ENCODE measurements at places on chromosomes 5 and 9. TPM values are rescaled to one million over a fixed set of nuclear protein-coding genes. Genes with fewer than 3 reads are reported as not detected.

Gene KIF12
- total RNA-seq, result not detected

Gene SLC34A1
- total RNA-seq, result not detected

DNA sequence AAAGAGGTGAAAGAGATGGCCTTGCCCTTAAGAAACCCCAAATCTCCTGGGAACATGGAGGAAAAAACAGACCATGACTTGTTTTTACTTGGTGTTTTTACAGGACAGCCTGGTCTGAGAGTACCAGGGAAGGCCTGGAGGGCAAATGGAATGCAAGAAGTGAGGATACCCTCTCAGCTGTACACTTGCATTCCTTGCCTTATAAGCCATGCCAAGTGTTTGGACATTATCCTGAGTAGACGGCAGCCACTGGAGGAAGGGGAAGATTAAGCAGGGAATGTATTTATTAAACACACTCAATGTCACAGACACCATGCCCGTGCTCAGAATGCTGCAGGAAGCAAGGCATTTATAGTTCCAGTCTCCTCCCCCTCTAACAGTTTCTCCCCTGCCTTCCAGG, 581.4 kb downstream of the CDK5RAP2 start:
- no peak for DNase-seq
- H3K27me3 ChIP-seq, result peaks cover 25% of the 10 kb centered on the region
- H3K36me3 ChIP-seq, result no peaks in the 10 kb centered on the region

DNA sequence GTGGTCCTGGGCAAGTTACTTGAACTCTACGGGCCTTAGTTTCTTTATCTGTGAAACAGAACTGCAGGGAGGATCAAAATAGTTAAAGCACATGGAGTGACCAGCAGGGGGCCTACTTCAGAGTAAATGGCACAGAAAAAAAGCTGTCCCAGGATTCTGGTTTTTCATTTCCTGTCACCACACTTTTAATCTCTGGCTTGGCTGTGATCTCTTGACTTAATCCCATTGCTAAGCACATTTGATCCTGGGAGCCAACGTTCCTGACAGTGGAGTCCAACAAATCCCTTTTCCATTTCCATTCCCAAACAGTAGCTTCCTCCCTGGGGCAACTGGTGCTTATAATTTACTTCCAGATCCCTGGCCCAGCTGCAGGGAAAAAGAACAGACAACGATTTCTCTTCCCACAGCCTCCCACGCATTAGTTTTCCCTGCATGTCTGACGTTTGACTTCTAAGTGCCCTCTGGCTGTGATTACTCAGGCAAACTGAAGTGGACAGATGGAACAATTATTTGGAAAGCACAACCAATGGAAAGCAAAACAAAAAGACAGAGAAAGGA, 136.5 kb upstream of the STK32A start:
- H3K4me1 ChIP-seq, result peaks cover 13% of the 10 kb centered on the region
- H3K27me3 ChIP-seq, result no peaks in the 10 kb centered on the region
- peak; percentile 69 for DNase-seq
- H3K36me3 ChIP-seq, result no peaks in the 10 kb centered on the region

DNA sequence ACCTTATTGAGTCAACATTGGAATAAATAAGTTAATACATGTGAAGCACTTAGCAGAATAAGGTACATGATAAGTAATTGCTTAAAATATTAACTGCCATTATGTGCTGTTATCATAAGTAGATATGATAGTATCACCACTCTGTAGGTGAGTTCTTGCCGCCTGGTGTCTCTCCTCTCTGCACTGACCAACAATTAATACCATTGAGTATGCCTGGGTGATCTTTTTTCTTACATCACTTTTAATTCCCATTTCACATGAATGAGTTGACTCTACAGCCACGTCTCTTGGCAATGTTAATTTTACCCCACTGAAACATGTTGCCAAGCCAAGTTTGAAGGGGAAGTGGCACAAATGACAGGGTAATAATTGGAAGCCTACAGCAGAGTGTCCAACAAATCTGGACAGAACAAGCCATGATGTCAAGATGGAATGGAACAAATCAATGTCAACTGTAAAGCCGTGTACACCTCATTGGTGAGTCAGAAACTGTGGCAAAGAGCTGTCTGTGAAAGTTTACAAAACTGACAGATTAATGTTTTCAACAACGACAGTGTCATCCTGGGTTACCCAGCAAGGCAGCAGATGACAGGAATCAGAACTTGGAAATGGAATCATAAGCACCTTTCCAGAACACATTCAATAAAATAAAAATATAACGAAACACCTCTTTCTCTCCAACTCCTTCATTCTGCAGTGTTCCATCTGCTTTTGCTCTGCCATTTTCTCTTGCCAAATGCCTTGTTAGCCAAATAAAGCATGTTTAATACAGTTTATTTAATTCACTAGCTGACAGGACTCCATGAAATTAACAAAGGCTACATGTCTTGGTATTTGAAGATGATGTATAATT, 330.9 kb downstream of the CTNND2 start:
- no peak for DNase-seq
- no peaks in the 10 kb centered on the region for H3K27me3 ChIP-seq
- no peaks in the 10 kb centered on the region for H3K36me3 ChIP-seq

- H3K27me3 ChIP-seq, result no peaks in the 10 kb centered on the region
- no peak for DNase-seq
- H3K4me3 ChIP-seq, result no peak overlapping the region
- no peak overlapping the region for H3K27ac ChIP-seq
Measured at GRCh38 chr9:16364347-16364746, 506.1 kb downstream of the BNC2 start.

- peaks cover 21% of the 10 kb centered on the region for H3K27me3 ChIP-seq
- H3K36me3 ChIP-seq, result no peaks in the 10 kb centered on the region
- H3K27ac ChIP-seq, result no peak overlapping the region
- H3K4me1 ChIP-seq, result no peaks in the 10 kb centered on the region
Measured at GRCh38 chr9:134850611-134851010, 30.0 kb upstream of the FCN2 start.

GRCh38 chr5:135312255-135312935, 86.6 kb downstream of the MACROH2A1 start:
- peaks cover 4% of the 10 kb centered on the region for H3K36me3 ChIP-seq
- DNase-seq, result no peak
- H3K27me3 ChIP-seq, result no peaks in the 10 kb centered on the region
- H3K4me3 ChIP-seq, result no peak overlapping the region
